ENCODE measurements at places on chromosomes 6 and 20.
A peak's percentile ranks its signal among the peaks of the same experiment; 100 is the strongest.

DNA sequence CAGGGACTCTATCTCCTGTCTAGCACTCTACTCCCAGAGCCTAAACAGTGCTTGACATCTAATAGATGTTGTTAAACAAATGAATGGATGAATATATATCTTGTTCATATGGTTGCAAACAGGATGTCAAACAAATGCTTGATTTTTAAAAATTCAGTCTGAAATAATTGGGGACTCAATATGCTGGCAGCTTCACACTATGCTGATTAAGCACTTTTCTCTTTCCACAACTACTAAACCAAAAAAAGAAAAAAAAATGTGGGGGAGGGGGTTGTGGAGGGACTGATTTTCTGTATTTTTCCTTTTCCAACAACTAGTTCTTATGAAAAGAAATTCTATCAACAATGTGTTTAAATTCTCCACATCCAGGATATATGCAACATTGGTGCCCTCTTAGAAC lies 42.9 kb downstream of the SF3B5 start:
- DNase-seq: no peak

DNA sequence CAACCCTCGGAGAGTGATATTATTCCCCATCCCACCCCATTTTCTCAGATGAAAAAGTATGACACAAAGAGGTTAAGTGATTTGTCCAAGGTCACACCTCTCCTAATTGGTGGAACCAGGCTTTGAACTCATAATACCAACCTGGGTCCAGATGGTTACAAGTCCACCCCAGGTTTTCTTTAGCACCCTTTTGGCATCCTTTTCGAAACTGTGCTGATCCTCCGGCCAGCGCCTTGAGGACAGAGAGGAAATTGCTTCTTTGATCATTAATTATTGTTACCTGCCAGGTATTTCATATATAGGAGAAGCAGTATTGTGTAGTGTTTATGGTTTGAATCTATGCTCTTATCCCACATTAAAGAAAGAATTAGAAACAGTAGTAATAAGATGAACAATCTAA lies 29.3 kb upstream of the PDYN start:
- DNase-seq: no peak

- no peak for DNase-seq
Measured at GRCh38 chr20:49666911-49667310, 46.8 kb downstream of the B4GALT5 start.

DNA sequence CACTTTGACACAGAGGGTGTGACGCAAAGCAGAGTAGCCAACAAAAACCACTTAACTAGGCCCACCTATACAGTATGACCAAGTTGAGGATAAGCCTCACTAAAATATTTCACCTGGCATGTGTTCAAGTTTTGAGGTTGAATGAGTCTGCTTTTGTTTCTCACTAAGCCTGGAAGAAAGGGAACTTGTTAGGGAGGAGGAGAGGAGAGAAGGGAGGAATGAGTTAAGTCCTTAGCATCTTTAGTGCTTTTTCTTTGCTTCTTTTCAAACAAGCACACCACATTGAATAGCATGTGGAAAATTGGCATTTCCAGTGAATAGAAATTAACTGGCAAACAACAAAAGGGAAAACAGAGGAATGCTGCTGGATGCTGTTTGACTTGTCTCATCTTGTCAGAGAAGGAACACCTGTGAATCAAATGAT lies 461.9 kb downstream of the GJA1 start:
- no peak for DNase-seq

- peak; percentile 50 for DNase-seq
Measured at GRCh38 chr6:151475653-151476523, 17.9 kb upstream of the CCDC170 start.

All from A172 (cell line).